ENCODE measurements at places on chromosomes 12 and 14. TPM values are rescaled to one million over a fixed set of nuclear protein-coding genes. Genes with fewer than 3 reads are reported as not detected.

DNA sequence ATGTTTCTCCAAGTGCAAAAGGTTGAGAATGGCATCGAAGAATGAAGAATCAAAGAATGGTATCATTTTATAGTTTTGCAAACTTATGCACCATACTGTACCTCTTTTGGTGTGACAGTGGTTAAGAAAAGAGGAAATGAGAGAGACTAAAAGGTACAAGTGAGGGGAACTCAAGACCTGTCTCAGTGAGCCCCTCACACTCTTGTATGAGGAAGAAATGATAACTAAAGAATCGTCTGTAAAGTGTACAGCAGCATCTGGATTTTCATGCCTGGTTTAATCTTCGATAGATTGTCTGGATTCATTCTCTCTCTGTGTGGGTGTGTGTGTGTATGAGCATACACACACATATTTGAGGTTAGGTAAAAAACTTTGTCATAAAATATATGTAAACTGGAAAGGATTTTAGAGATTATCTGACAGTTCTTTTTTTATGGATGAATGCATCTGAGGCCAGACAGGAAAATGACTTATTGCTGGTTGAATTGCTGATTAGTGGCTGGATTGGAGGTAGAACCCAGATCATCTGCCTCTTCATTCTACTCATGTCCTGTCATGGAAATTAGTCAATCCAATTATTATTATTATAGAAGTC lies 16.0 kb upstream of the SLC38A2 start:
- no peak for DNase-seq

DNA sequence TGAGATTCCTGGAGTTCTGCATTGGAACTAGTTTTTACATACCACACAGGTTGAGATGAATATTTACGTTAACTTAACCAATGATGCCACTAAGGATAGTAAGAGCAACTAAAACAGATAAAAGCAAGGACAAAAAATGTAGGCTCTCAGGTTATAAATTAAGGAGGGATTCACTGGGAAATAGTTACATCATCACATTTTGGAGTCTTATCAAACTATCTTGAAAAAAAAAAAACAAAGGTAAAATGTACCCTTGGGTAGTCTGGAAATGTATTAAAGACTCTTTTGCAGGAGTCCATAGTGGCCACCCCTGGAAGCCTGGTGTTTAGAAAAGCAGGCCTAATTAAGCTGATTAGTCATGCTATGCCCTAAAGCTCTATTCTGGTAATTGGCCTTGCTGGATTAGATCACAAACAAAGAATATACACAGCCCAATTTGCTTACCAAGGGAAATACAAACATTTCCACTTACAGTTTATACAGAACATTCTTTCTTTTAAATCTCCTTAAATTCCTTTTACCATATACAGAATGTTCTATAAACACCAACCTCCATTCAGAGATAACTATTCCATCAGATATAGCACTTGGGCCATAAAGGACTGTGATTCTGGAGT lies 39.3 kb downstream of the SLC25A47 start:
- DNase-seq, result no peak

- no peak for DNase-seq
Measured at GRCh38 chr12:92503029-92503931, 199.5 kb upstream of the PLEKHG7 start.

GRCh38 chr14:28774764-28775735 lies 8.5 kb downstream of the FOXG1 start:
- no peak for DNase-seq

RDH12 gene
- total RNA-seq, result not detected

GRCh38 chr12:52975820-52976573 lies 27.1 kb downstream of the KRT18 start:
- DNase-seq, result no peak

DNA sequence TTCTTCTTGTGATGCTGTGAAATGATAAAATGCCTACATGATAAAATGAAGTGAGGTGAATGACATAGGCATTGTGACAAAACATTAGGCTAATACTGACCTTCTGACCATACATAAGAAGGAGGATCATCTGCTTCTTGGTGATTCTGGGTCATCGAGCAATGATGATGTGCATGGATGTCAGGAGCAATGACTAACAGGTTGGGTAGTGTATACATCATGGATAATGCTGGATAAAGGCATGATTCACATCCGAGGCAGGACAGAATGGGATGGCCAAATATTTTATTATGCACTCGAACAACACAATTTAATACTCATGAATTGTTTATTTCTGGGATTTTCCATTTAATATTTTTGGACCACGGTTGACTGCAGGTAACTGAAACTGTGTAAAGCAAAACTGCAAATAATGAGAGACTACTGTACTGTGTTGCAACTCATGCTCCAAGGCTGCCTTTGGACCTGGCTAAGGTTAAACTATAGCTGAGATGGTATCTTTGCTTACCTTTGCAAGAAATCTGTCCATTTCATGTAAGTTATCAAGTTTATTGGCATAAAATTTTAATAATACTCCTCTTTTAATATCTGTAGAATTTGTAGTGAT lies 7.6 kb upstream of the SLC25A21 start:
- no peak for DNase-seq

SOAT2 gene
- 0.37 TPM for total RNA-seq

Data from CD4-positive, CD25-positive, alpha-beta regulatory T cell (primary cell).